ENCODE measurements at places on chromosomes 4 and X. TPM values are rescaled to one million over a fixed set of nuclear protein-coding genes. Genes with fewer than 3 reads are reported as not detected.

Gene ENOPH1
- 53.8 TPM for total RNA-seq

Gene CXCL5
- total RNA-seq = 1.7 TPM

Gene TCEAL5
- not detected for total RNA-seq

Gene FAT4
- total RNA-seq = 1.4 TPM

Gene GLRA2
- not detected for total RNA-seq

Gene CENPI
- 24.1 TPM for total RNA-seq

Gene SERTM2
- not detected for total RNA-seq

Gene AFM
- total RNA-seq = not detected

Gene FAM47A
- not detected for total RNA-seq

Gene SYTL5
- 0.04 TPM for total RNA-seq

Gene BEND2
- total RNA-seq = not detected

Gene CPLX1
- total RNA-seq = 0.10 TPM

Gene CCDC110
- total RNA-seq = 0.04 TPM

Gene PF4V1
- not detected for total RNA-seq

Gene F8A2
- not detected for total RNA-seq

Gene KCTD8
- total RNA-seq = 0.18 TPM

Gene MOB1B
- total RNA-seq = 20.2 TPM

Gene PNMA3
- not detected for total RNA-seq

Gene NOX1
- total RNA-seq = not detected

Gene SLC2A9
- 33.2 TPM for total RNA-seq

Gene IL15
- 0.78 TPM for total RNA-seq

Gene ABLIM2
- 0.85 TPM for total RNA-seq

Gene RGN
- 0.07 TPM for total RNA-seq

Gene RRAGB
- total RNA-seq = 7.1 TPM

Gene VSIG4
- total RNA-seq = not detected

Gene CDS1
- total RNA-seq = 20.8 TPM

Gene IL2
- not detected for total RNA-seq

Gene ADH1B
- total RNA-seq = not detected

Measured in foreskin keratinocyte (primary cell).